Activated CD4-positive, alpha-beta T cell treated with anti-CD3 and anti-CD28 coated beads, Interleukin-10, Interleukin-2, amounts not matched to agents 100 ng/mL and 50 ng/mL, durations not matched to agents 16 hours and 8 hours (primary cell): ENCODE measurements at places on chromosomes 5 and 9.
A peak's percentile ranks its signal among the peaks of the same experiment; 100 is the strongest.

GRCh38 chr5:52948418-52949076 is 40.6 kb upstream of the ITGA2 start:
- DNase-seq = peak; percentile 81

DNA sequence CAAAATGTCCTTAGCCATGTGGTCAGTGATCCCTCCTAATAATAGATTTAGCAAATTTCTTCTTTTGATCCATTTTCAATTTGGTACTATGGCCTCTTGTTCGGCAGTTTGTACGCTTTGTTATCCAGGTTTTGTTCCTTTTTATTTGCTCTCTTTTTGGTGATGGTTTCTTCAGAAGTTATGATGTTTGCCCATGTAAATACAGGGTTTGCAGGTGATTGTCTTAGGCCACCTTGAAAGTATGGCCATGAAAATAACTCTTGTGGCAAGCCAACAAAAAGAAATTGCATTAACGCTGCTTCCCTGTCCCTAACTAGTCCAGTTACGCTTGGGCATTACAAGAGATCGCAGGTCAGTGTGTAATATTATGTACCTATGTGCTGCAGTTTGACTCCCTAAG is 8.6 kb downstream of the GPR151 start:
- no peak for DNase-seq

DNA sequence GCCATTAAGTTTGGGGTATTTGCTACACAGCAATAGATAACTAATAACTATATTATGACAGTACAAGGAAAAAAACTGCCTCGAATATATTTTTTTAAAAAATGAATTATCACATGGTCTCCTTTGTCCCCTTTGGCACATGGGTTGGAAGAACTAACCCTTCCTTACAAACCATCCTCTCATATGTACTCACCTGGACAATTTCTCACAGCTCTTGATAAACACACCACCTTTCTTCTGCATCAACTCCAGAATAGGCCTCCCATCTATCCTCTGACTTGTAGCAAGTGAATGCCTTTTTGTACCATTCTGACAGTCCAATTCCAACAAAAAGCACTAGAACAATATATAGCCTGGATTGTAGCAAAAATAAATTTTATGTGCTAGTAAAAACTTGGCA is 78.7 kb upstream of the LARP1 start:
- DNase-seq = no peak

GRCh38 chr5:17169507-17169906 is 47.9 kb upstream of the BASP1 start:
- no peak for DNase-seq

- DNase-seq = no peak
Observed at GRCh38 chr9:115923903-115924668, 229.5 kb upstream of the PAPPA start.

- DNase-seq = no peak
Observed at GRCh38 chr5:142906863-142907671, 136.9 kb downstream of the ARHGAP26 start.

DNA sequence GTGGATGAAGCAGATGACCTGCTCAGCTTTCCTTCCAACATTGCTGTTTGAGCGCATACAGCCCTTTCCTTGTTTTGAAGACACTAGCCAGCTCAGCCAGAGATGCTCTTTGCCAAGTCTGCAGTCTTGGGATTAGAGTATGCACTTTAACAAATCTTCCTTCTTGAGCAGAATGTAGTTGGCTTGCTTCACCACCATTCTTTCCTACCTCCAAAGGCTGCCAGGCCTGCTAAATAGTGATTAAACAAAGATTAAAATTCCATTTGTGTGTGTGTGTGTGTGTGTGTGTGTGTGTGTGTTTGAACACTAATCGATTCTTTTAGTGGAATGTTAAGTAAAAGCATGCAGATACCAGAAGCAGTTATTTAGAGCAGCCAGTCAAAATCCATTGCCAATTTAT is 97.6 kb downstream of the GALNT10 start:
- no peak for DNase-seq

- peak; percentile 29 for DNase-seq
Observed at GRCh38 chr5:44887722-44888121, 79.0 kb downstream of the MRPS30 start.

DNA sequence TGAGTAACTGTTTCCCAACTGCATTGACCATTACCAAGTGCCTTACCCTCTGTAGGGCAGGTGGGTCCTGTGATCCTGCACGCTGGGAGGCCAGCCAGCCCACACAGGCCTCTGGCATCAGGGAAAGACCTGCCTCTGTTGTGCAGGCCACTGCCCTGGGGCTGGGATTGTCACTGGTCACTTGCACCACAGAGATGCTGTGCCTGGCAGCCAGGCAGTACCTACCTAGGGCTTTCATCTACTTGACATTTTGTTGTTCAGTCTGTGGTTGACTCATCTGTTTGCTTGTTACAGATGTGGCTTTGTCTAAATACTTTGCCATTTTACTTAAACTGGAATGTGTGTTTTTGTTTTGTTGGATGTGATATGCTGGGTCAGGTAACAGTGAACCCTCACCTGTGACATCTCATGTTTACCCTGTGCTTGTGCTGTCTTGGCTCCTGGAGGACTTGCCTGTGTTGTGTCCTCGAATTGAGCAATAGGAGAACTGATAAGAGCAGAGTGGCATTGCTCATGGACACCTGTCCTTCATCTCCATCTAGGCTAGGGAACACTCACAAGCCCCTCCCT is 32.8 kb downstream of the SECISBP2 start:
- DNase-seq = no peak

- no peak for DNase-seq
Observed at GRCh38 chr9:111036429-111036789, 1.9 kb downstream of the LPAR1 start.

- no peak for DNase-seq
Observed at GRCh38 chr9:98879963-98880310, 63.8 kb upstream of the COL15A1 start.

DNA sequence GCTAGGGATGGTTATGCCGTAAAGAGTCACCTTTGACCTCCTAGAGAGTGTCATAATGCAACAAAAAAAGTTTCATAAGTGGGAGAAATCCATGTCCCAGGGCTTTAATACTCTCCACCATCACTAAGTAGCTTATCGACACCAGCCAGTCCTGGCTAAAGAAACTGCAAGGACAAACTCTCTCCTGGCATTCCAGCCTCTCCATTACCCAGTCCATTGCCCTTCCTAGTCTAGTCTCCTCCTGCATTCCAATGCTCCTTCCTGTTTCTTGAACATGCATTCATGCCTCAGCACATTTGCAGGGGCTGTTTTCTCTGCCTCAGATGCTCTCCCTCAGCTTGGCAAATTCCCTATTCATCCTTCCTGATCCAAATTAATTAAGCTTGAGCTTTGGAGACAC is 364.1 kb downstream of the BRINP1 start:
- no peak for DNase-seq

DNA sequence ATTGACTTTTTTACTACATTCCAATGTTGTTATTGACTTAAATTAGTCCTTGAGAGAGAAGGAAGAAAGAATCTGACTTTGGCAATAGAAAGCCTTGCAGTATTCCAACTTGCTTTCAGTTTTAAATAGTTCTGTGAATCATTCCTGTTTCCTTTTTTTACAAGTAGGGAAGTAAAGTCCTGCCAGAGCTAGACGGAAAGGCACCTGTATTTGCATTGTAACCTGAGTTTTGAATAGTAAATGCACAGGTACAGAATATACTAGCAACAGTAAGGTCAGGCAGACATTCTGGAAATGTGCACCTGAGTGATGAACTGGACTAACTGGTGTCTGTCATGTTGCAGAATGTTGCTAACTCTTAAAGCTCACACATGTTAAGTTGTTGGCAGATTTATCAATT is 100.9 kb downstream of the PRKACG start:
- DNase-seq = no peak

GRCh38 chr9:129336601-129337331 is 158.7 kb upstream of the IER5L start:
- peak; percentile 8 for DNase-seq

GRCh38 chr5:31692561-31693221 is 53.8 kb downstream of the PDZD2 start:
- no peak for DNase-seq

DNA sequence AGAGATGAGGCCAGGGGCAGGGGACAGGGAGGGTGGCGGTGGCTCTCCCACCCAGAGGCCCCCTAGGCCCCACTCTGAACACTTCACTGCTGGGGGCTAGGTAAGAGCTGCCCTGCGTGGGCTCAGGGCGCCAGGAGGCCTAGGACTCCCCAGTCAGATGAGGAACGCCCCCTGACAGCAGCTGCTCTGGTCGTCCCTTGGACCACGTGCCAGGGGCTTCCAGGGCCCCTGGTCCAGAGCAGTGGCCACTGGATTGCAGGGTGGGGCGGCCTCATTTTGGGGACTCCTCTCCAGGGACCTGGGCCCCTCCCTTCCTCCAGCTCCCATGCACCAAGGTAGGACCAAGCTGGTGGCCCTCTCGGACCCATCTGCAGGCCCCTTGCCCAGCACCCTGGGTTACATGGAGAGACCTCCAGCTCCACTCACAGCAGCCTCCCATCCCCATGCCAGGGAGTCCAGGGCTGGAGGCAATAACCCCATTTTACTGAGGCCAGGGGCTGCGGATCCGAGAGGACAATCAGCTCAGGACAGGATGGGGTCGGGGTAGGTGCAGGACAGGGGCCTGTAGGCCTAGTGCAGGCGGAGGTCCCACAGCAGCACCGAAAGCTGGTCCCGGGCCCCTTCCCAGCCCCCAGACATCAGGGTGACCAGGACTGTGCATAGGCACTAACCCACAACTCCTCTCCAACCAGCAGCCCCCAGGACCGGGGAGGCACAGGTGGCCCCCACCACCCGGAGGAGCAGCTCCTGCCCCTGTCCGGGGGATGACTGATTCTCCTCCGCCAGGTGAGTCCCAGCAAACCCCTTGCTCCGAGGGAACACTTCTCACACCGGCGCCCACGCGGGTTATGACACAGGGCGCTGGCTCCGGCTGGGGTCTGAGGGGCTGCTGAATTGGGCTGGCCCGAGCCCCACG is 1.5 kb downstream of the EGFL7 start:
- DNase-seq = no peak

DNA sequence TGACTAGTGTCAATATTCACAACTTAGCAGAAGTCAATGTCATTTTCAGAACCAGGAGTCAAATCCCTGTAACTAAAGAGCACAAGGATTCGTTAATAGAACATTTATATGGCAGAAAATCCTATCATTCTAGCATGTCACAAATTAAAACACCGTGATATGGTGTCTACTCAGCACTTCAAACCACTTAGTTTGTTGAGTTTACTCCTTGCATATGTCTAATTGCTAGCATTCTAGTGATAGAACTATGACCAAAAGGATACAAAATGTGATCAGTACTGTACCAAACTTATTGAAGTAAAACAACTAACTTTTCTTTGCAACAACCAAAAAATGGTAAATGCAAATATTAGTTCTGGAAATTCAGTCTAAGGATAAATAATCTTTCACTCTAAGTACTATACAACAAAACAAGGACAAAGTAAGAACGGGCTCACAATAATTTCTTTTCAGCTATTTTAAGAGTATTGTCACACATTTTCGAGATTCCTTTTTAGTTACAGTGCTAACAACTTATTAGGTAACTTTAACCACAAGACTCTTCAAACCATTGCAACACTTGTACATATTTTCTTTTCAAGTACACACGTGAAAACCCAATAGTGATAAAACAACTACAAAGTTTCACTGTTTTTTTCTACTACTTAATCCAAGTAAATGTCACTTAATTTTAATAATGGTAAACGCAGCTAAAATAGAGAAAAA is 845.2 kb upstream of the CDH10 start:
- no peak for DNase-seq

- no peak for DNase-seq
Observed at GRCh38 chr5:27906481-27906880, 868.1 kb upstream of the CDH9 start.

DNA sequence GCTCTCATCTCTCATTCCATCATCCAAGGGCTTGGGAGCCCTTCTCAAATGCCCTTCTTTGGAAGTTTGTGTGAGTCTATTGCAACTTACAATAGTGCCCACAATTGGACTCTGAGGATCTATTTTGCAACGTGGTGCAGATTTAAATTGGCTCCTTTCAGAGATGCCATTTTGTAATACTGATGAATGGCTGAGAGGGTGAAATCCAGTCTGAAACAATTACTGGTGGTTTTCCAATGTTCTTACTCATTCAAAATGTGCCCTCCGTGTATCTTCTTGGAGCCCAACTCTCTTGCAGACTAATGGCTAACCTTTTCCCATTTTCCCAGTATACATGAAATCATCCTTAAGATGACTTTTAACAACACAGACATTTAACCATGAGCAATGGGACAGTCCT is 6.1 kb downstream of the ZNF462 start:
- no peak for DNase-seq

GRCh38 chr9:4967523-4967922 is 17.5 kb upstream of the JAK2 start:
- no peak for DNase-seq

DNA sequence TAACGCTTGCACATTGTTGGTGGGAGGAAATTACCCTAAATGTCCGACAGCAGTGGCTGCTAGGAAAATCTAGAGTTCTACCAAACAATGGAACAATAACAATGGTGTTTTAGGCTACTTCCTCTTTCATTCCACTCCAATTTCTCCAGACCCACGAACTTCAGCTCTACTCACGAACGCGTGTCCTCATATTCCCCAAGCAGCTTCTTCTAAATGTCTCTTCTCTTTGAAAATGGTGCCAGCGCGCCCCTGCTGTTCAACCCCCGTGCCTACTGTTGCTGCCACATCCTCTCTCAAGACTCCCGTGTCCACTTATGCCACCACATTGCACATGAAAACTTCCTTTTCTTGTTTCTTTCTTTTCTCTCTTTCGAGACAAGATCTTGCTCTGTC is 25.6 kb downstream of the OR2V2 start:
- peak; percentile 70 for DNase-seq

GRCh38 chr5:36723912-36724311 is 117.5 kb downstream of the SLC1A3 start:
- no peak for DNase-seq

DNA sequence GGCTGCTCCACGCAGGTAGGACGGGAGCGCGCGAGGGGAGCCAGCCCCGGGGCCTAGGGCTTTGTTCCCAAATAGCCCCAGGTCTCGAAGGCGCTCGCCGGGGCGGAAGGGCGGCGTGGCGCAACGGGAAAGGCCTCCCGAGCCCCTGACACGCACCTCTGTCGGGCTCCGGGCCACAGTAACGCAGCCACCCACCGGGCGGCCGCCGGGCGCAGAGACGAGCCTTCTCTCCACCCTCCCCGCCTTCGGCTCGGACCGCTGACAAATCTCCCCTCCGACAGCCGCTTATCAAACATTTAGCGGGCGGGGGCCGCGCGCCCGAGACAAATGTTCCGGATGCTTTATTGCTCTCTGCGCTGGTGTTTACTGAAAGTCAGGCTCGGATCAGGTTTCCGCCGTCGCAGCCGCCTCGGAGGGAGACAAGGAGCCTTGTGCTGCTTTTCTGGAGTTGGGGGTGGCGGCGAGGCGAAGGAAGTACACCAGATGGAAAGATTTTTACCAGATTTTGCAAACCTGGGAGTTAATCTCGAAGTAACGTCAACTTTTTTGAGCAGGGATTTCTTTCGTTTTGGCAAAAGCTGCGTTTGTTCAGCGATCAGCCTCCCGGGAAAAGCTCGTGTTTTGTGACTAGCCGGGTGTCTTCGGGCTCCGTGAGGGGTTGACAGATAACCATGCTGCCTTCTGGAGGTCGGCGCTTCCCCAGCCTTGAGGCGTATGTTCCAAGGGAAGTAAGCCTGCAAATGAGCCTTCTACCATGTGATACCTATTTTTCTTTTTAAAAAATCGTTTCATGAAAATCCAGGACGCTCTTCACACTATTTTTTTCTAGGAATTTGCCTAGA is 950 bp downstream of the RGMB start:
- peak; percentile 67 for DNase-seq
